ENCODE measurements at places on chromosomes 4 and X.
A peak's percentile ranks its signal among the peaks of the same experiment; 100 is the strongest.

- DNase-seq: no peak
These were observed 600.5 kb upstream of the SLIT2 start for GRCh38 chr4:19650903-19651864.

GRCh38 chrX:104419926-104420325 is 146.1 kb upstream of the IL1RAPL2 start:
- no peak for DNase-seq

DNA sequence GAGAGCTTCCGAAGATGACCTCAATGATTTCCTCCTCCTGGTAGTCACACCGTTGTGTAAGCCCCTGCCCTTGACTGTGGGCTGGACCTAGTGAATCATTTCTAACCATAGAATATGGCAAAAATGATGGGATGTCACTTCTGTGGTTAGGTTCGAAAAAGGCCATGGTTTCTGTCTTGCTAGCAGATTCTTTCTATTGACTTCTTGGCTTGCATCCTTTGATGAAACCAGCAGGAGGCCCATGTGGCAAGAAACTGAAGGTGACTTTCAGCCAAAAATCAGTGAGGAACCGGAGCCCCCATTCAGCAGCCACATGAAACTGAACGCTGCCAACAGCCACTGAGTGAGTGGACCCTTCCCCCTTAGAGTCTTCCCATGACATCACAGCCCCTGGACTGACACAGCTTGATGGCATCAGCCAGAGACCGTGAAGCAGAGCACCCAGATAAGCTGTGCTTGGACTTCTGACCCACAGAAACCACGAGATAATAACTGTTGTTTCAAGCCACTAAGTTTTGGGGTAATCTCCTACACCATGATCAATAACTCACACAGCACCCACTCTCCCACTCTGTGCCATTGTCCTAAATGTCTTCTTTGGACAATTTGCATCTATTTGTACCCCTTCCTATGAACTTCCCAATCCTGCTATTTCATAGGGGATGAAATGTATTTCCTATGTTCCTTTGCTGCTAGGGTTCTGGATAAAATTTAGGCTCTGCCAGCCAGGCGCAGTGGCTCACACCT is 148.0 kb upstream of the STX18 start:
- no peak for DNase-seq

DNA sequence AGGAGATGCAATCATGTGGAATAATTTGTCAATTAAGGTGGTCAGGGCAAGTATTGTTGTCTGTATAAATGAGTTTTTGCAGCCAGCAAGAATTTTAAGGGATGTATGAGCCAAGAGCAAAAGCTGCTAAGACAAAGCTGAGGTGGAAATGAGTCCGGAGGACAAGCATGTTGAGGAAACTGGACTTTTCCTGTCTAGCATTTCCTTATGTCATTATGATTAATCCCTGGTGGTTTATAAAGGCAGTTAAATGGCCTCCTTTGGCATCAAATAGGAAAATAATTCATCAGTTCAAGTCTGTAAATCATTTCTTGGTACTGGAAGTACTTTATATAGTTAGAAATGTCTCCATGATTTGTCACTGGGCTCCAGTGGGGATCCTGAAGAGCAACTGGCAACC is 61.6 kb upstream of the TEX13A start:
- no peak for DNase-seq

GRCh38 chrX:15674841-15675489 is 10.4 kb upstream of the CLTRN start:
- peak; percentile 93 for DNase-seq

DNA sequence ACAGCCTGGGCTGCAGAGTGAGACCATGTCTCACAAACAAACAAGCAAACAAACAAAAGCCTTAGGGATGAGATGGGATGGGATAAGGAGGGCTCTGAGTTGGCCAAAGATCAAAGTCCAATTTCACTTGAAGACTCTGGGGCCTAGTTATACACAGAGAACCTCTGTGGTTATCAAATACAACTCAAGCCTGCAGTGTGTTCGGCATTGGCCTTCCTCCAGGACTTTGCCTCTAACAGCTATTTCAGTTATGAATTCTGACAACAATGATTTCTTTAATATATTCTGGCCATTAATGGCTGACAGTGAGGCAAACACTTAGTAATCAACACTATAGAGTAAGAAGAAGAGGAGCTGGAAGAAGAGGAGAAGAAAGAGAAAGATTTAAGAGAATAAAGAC is 171.1 kb downstream of the PDGFRA start:
- no peak for DNase-seq

- no peak for DNase-seq
These were observed 37.7 kb upstream of the NUDT6 start for GRCh38 chr4:122959981-122960610.

DNA sequence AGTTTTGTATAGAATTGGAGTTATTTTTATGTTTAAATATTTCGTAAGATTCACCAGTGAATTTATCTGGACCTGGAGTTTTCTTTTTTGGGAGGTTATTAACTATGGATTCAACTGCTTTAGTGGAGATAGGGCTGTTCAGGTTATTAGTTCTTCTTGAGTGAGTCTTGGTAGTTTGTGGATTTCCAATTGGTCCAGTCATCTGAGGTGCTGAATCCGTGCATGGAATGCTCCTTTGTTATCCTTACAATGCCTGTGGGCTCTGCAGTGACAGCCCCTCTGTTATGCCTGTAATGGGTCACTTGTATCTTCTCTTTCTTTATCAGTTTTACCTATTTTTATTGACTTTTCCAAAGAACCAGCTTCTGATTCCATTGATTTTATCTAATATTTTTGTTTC is 15.4 kb upstream of the NKX1-1 start:
- no peak for DNase-seq

DNA sequence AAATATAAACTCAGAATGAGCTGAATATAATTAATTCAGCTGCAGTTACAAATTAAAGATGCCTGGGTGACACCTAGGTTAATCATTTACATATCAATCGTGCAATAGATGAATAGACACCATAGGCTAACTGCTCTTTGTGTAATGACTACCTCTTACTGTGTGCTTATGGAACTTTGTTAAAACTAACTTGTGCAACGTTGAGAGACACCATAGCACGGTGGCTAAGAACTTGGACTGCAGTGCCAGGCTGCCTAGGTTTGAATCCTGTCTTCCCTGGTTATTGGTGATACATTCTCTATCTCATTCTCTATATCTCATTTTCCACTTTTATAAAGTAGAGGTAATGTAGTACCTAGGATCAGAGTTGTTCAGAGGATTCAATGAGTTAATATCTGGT is 46.9 kb downstream of the SMAD1 start:
- no peak for DNase-seq

DNA sequence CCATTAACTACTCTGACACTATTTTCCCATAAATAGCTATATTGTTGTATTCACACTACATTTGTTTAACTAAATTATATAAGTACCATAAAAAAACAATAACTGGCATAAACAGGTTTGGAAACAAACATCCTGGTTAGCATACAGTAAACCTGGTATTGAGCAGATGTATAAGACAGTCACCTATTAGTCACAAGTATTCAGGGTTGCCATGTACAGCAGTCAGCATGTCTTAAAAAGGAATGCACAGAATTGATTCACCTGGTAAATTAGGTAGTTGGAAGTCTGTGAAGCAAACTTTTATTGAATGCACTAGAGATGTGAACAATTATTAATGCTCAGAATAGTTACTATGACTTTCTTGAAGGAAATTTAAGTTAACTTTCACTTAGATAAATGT is 137.9 kb downstream of the FAM13A start:
- DNase-seq: no peak

DNA sequence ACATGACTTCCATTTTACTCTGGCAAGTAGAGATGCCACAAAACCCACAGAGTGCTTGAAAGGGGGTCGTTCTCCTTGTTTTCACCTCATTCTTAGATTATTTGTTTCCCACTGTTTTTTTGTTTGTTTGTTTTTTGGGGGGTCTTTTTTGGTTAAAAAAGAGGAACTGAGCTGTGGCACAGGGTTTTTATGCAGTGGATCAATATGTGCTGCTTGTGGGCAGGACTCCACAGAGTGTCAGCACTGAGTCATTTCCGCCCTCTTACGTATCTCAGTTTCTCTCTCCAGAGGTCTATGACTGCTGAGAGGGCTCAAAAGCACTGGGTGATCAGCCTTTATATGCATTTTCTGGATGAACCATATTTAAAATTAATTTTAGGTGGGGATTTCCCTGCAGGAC is 268.1 kb upstream of the GRID2 start:
- no peak for DNase-seq

DNA sequence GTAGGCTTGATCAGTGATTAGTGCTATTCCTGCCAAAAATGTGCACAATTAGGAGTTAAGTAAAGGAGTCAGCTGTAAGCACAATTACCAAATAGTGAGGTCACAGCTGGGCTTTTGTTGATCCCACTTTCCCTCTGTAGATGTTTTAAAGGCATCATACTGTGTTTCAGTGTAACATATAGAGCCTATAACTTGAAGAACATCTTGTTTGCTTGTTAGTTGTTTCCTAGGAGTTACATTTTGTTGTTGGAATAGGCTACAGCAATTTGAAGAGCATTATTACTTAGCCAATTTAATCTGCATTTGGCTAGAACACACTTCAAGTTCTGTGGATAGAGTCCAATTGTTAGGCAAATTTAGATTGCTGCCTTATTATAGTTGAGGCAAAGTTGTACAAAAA is 210.7 kb upstream of the MAD2L1 start:
- DNase-seq: no peak

DNA sequence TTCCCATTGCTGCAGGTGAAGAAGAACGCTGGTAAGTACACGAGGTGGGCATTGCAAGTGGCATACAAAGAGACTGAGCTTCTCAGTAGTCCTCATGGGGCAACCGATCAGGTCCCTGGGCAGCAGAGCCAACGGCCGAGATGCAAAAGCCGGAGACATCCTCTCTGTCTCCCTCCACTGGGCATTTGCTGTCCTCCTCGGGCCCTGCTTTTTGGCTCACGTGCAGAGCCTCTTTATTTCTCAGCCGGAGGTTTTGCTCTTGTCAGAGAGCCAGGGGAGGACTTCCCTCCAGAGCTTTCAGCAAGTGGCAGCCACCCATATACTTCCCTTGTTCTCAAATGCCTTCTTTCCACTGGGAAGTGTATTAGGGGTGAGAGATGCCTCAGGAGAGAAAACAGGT is 18.0 kb downstream of the STARD8 start:
- no peak for DNase-seq

DNA sequence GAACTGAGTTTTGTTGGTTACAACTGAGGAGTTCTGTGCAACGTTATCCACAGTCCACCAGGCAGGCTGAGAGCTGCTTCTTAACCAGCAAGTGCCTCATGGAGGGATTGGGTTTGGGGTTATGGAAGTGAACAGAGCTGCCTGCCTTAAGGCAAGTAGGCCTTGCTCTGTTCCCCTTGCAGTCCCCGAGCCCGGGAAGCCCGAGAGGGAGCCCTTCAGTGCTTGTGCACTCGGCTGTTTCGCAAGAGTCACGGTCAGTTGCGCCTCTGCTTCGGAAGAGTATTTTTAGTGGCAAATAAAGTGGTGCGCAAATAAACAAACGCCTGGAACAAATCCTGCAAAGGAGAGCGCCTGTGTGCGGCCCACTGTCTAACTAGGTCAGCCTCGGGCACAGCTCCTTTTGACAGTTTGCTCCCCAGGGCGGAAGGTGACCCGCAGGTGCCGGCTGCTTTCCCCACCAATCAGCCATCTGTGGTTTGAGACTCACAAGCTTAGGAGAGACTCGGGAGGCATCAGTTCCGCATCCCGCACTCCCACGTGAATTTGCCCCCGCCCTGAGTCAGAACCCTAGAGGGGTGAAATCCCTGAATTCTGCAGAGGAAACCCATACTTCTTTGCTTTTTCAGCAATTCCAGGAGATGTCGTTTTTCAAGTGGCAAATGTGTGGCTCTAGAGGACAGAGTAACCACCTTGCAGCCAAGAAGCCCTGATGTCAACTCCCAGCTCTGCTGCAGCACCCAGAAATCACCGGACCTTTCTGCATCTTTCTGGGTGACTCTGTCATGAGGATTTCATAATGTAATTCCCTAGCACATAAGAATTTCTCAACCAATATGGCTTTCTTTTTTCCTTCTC is 56.8 kb downstream of the LGI2 start:
- no peak for DNase-seq

DNA sequence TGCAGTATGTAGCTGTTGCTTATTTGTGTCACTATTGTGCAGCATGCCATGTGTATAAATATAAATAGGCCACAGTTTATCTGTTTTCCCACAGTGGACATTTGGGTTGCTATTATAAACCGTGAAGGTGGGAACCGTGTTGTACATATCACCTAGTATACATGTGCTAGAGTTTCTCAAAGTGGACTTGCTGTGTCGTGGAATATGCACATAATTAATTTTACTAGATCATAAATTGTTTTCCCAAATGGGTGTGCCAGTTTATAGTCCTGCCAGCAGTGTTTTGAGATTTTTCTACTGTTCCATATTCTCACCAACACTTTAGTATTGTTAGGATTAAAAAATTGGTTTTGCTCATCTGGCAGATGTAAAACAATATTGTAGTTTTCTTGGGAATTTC is 38.5 kb downstream of the PRIMPOL start:
- DNase-seq: no peak

DNA sequence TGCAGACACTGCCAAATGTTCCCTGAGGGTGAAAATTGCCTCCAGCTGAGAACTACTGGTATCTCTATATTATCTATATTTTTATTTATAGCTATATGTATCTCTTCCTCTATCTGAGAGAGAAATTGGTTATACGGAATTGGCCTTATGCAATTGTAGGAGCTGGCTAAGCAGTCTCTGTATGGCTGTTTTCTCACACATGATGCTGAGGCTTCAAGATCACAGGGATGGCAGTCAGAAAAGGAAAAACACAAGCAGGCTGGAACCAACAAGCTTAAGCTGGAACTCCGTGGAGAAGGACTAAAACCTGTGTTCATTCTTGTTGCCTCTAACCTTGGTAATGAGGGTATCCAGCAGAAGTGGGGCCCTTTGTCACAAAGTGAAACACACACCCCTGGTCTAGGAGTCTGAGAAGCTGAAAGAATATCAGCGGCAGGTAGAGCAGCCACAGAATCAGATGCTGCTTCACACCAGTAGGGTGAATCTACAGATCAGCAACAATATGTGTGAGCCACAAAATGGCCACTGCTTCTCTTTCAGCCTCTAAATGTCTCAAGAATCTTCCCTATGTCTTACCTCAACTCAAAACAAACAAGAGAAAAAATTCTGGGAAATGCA is 166.5 kb upstream of the PPP1R2C start:
- no peak for DNase-seq

GRCh38 chr4:74990276-74990875 is 57.5 kb downstream of the PARM1 start:
- DNase-seq: peak; percentile 71

DNA sequence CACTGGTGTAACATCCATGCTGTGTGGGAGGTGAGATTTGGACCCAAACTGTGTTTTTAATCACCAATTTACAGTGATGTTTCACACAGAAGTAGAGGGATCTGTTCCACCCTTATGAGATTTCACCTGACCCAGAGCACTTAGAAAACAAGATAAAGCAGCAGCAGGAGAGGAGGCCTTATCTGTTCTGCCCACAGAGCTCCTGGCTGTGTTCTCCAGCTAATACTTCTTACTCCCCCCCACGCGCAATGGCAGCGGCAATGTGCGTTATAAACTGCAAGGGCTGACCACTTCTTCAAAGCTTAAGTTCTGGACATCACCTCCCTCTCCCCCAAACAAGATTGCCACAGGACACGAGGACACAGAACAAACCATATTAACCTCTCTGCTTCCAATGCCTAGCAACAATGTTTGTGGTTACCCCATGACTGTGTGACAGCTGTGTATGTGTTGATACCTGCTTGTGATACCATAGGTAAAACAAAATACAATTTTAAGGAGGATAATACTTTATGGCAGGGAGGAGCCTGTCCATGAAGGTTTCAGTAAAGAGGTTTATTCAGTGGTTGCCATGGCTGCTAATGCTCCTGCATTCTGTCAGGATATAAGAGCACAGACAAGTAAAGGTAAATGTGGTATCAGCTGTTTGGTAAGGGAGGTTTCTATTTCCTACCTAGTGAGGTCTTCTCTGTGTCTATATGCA is 210.0 kb downstream of the SOWAHB start:
- DNase-seq: no peak
